ENCODE measurements at places on chromosomes 5 and 9.

- DNase-seq: no peak
Measured at GRCh38 chr5:43638546-43638945, 35.6 kb downstream of the NNT start.

GRCh38 chr9:135878528-135879236, 28.7 kb downstream of the CAMSAP1 start:
- DNase-seq: no peak

- no peak for DNase-seq
Measured at GRCh38 chr5:159427180-159428012, 97.1 kb upstream of the IL12B start.

DNA sequence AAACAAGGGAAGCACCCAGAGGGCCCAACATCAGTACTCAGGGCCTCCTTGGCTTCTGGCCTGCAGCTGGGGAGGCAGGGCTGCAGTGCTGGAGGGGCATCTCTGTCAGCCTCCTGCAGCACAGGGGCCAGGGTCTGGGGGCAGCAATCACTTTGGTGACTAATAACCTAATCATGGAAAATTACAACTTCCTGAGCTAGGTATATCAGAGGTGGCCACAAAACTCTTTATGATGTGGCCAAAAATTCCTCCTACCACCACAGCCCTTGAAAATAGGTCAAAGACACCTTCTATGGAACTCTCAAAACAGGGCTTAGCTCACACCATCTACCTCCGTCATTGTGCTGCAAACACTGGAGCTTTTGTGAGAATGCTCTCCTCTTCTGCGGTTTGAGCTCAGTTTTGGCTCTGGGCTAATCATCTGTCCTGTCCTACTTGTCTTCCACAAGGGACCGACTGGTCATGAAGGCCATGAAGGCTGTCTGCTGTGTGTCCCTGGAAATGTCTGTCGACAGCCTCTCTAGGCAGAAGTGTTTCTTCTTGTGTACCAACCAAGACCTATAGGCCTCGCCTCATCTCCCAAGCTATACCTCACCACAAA, 28.6 kb downstream of the CSF2 start:
- DNase-seq: no peak

DNA sequence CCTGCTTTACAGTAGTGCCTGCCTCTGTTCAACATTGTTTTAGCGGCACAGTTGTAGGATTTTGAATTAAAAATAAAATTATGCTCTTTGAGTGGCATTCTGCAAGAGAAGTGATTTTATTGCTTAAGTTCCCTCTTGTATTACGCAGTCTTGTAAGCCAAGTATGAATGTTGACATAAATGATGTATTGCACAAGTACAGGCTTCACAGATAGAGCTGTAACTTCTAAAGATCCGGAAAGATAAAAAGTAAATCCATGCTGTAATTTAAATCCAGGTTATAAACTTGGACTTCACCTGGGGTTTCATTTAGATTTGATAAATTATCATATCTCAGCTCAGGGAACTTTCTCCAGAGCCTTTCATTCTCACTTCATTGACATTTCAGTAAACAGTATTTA, 1114.7 kb downstream of the PTPRD start:
- DNase-seq: no peak

DNA sequence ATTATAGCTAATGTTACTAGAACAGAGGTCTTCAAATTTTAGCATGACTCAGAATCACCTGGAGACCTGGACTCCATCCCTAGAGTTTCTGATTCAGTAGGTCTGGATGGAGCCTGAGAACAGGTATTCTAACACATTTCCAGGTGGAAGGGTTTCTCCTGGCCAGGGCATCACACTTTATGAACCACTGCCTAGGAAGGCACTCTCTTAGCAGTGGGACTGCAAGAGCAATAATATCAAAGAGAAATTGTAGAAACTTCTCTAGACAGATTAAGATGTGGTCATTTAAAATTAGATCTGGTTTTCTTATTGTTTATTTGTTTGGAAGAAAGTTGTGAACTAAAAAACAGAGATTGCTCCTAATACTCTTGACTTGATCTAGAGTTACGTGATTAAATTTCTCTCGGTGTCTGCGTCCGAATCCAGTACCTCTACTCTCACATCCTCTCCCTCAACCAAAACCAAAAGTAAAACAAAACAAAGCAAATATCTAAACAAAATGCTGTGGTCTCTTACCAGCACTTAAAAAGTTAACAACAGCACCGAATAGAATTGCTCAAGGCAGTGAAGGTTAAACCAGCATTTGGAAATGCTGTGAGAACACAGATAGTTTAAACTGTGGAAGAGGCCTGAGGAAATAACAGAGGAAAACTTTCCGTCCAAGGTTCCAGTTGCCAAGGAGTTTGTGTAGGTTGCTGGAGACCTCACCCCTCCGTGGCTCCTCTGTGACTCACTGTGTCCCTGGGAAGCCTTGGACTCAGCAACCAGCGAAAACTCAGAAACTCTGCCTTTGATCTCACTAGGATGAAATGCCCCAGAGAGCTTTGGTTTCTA, 193.4 kb downstream of the ARRDC3 start:
- DNase-seq: no peak

- DNase-seq: no peak
Measured at GRCh38 chr9:112334432-112334841, 1.0 kb upstream of the PTBP3 start.

- DNase-seq: no peak
Measured at GRCh38 chr5:159061834-159062474, 37.8 kb downstream of the EBF1 start.

DNA sequence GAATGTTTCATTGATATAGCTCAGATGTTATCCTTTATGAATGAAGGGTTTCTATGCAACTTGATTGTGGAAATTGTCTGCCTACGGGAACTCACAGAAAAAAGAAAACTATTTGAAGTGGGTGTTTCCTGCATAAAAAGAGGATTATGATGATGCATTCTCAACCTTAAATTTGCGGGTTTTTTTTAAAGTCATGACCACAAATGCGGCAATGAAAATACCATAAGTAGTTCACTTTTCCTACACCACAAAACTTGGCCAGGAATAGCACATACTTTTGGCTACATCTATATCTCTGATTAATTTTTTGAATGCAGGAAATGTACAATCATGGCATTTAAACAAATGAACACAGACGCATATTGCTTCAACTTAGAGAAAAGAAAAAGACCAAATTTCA, 754.7 kb downstream of the DTWD2 start:
- DNase-seq: no peak

GRCh38 chr5:179408611-179409010, 63.4 kb upstream of the ADAMTS2 start:
- no peak for DNase-seq

GRCh38 chr5:160792281-160792680, 59.7 kb downstream of the ATP10B start:
- no peak for DNase-seq

DNA sequence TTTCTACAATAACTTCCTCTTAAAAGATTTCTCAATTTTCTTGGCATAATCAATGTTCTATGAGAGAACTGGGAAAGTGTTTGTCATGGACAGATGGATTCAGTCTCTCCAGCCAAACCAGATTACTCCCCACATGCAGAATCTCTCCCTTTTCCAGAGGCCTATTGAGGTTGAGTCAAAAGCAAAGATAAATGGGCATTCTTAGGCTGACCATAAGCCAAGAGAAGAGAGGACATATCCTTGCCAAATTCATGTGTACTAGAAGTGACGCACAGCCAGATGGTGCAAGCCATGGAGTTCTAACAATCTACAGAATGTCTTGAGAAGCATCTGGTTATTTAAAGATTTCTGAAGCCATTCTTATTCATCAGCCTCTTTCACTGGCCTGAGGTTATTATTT, 2115.0 kb downstream of the MAT2B start:
- no peak for DNase-seq

GRCh38 chr9:36488389-36488756, 84.3 kb upstream of the MELK start:
- no peak for DNase-seq

GRCh38 chr5:62282064-62282463, 23.9 kb upstream of the KIF2A start:
- DNase-seq: no peak

- DNase-seq: no peak
Measured at GRCh38 chr9:9846557-9846956, 766.2 kb downstream of the PTPRD start.

- no peak for DNase-seq
Measured at GRCh38 chr5:168802337-168802736, 223.2 kb upstream of the PANK3 start.

- DNase-seq: no peak
Measured at GRCh38 chr5:14404780-14405179, 176.8 kb upstream of the OTULINL start.

- no peak for DNase-seq
Measured at GRCh38 chr5:15238006-15238405, 262.0 kb upstream of the FBXL7 start.

GRCh38 chr5:90981821-90982220, 401.3 kb downstream of the ARRDC3 start:
- DNase-seq: no peak

GRCh38 chr5:149966946-149967345, 6.4 kb downstream of the SLC26A2 start:
- DNase-seq: no peak

DNA sequence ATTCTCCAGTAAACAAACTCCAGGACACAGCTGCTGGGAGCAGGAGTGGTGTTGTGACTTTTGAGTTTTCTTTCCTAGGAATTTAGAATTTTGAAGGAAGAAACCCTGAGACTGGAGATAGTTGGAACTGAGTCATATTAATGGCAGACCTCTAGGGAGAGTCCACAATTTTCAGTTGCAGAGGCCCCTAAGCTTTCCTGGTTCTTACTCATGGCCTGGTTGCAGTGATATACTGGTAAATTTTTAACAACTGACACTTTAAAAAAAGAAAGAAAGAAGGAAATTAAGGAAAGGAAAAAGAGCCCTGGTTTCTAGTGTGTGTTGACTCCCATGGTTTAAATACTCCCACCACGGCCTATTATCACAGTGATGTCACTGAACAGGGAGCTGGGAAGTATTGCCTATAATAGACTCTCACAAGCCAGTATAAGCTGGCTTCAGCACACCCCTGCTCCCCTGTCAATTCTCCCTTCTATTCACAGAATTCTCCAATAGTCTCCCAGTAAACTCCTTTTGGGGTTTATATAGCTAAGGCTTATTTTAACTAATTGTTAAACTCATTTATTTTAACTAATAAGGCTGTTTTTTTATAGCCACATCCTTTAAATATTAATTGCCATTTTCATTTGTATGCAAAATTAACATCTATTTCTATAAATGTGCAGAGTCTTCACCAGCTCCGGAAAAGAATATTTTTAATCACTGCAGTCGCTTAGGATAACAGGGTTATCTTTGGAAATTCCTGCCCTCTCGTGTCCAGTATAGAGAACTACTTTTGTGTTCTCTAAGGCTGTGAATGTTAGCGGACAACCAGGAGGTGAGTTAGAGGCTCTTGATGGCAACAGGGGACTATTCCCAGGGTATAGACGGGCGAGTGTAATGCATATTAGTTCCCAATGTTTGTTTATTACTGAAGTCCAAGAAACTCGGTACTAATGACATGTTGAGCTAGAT, 59.7 kb downstream of the GGTA1 start:
- DNase-seq: no peak

GRCh38 chr5:176492431-176492830, 44.2 kb downstream of the FAF2 start:
- DNase-seq: no peak

GRCh38 chr9:129549684-129550083, 71.2 kb downstream of the C9orf50 start:
- no peak for DNase-seq

GRCh38 chr9:129208207-129209032, 30.4 kb upstream of the IER5L start:
- no peak for DNase-seq

- DNase-seq: no peak
Measured at GRCh38 chr5:122947372-122947771, 89.2 kb downstream of the PPIC start.

- DNase-seq: no peak
Measured at GRCh38 chr9:116668970-116669695, 18.0 kb upstream of the TRIM32 start.

GRCh38 chr5:117568622-117569021, 994.0 kb upstream of the SEMA6A start:
- DNase-seq: no peak

DNA sequence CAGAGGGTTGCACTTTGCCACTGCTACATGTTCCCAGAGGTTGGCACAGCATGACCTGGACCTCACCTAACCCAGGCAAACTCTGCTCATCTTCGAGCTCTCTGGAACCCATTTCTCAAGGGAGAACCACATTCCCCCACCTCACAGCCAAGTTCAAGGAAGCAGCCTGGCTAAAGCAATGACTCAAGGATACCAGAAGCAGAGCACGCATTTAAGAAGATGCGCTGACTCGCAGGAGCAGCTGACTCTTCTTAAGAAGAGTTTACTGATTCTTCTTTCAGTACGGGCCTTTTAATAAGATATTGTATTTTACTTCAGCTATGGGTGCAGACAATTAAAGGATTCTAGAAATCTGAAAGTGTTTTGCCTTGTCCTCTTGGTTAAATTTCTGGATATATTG, 4.1 kb upstream of the SEMA5A start:
- DNase-seq: no peak

DNA sequence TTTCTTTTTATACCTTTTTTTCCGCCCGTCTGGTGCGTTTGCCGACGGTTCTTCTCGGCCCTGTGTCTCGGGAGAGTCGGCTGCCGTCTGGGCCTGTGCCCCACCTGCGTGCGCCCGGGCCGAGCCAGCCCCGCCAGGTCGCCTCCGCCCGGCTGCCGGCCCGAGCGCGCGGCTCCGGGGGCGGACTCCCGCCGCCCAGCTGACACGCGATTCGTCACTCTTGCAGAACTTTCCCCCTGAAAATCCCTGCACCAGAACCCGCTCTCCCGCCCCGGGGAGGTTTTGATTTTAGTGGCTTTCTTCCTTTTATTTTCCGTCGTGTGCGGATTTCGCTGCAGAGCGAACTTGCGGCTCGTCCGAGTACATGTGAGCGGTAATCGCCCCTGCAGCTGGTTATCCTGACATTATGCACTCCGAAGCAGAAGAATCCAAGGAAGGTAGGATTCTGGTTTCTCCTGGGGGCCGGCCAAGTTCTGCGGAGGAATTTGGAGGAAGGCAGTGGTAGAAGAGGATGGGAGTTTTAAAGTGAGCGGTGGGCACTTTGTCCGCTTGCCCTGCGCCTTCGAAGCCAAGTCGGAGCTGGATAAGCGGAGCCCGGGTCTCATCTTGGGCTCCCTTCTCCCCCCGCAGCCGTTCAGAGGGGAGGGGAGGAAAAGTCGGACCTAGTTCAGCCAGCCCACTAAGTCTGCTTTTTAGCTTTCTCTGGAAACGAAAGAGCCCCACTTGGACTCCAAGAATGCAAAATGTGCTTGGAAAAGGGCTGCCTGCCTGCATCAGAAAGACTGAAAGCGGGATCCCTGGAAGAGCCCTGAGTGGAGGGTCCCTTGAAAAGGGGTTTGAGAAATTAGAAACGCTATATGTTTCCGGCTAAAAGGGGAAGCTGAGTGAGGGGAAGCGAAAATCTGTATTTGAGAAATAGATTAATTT, at the start of gene TNFAIP8:
TNFAIP8 (plus strand) TSS at position 335 of the 927 bp plus-strand sequence; CDS start at position 407, 72 bp downstream.
- peak; percentile 71 for DNase-seq

DNA sequence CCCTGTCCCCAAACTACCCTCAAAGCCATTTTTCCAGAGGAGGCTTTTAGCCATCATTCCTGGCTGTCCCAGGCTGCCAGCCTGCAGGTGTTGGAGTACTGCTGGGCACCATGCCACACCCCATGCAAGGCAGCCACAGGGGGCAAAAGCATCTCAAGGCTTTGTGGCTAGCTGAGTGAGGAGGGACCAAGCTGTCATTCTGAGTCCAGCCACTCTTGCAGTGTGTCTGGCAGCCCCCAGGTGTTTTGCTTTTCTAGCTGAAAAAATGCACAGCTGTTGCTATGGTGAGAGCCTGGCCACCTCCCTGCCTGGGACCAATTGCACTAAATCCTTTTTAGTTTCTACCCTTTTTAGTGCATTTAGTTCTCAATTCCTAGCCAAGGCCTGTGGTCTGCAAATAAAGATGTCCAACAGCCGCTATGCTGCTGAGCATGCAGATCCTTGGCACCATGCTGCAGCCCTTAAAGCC, 50.4 kb upstream of the PTGS1 start:
- no peak for DNase-seq

All from left ventricle myocardium superior (tissue), 1 donor.